Cerebellum (tissue), 4 donors: ENCODE measurements at places on chromosomes 12 and 14.

DNA sequence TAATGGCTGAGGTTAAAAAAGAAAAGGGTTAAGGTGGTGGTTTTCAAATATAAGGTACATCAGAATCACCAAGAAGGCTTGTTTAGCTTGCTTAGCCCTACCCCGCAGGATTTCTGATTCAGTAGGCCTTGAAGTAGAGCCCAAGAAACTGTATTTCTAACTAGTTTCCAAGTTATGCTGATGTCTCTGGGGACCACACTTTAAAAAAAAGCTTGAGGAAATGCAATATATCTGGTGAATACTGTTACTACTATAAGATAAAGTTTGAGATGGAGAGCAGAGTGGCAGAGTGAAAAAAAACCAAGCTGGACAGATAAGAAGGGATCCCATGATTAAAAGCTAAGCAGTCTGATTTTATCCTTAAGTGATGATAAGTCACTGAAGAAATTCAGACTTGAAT lies 18.3 kb upstream of the GXYLT1 start:
- DNase-seq, result no peak

DNA sequence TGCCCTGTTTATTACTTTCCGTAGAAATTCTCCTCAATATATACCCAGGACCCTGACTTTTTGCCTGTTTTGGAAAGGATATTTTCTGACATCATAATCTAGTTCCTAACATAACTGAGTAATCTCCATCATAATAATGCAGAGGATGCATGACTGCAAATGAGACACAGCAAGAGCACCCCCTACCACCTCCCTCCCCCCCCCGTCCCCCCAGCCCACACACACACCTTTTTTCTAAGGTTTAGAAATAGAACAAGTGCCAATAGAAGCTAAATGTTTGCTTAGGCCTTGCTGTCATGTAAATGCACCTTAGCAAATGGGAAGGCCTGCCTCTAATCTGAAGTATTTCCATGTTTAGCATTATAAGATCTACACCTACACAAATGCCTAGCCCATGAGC lies at the start of gene PTHLH:
TSS of gene PTHLH (minus strand) at position 13 of the 400 bp plus-strand sequence. CDS start 3,239 bp downstream, outside the sequence.
- DNase-seq, result no peak

GRCh38 chr14:55730592-55731310 lies 150.7 kb downstream of the KTN1 start:
- no peak for DNase-seq

GRCh38 chr14:92680781-92681650 lies 67.4 kb downstream of the LGMN start:
- DNase-seq, result peak; percentile 72

DNA sequence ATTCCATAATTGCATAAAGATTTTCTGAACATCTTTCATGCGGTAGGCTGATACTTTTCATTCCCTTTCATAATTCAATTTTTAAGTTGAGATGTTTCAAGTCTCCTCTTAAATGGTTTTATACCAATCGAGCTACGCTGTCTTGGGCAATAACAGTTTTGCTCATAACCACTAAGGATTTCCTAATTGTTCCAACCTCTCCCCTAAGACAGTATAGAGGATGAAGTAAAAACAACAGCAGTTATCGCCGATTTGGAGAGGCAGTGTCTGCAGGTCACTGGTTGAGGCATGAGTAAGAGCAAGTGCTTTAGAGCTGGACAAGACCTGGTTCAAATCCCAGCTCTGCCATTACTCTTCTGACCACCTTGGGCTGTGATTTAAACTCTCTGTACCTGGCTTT lies 6.9 kb upstream of the MED13L start:
- no peak for DNase-seq

DNA sequence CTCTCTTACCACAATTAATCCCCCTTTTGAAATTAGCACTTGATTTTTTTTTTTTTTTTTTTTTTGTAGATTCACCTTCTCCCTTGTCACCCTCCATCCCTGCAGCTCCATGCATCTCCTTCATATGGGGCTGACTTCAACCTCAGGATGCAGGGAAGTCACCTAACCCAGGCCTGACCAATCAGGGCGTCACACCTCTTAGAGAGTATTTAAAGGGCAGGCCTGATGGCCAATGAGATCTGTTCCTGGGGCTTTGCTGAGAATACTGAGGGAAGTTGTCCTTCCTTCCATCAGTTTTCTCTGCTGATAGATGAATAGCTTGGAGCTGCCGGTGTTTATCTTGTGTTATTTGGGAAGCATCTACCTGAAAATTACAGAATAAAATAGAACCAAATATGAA lies 1104.7 kb upstream of the TMEM132C start:
- DNase-seq, result no peak

DNA sequence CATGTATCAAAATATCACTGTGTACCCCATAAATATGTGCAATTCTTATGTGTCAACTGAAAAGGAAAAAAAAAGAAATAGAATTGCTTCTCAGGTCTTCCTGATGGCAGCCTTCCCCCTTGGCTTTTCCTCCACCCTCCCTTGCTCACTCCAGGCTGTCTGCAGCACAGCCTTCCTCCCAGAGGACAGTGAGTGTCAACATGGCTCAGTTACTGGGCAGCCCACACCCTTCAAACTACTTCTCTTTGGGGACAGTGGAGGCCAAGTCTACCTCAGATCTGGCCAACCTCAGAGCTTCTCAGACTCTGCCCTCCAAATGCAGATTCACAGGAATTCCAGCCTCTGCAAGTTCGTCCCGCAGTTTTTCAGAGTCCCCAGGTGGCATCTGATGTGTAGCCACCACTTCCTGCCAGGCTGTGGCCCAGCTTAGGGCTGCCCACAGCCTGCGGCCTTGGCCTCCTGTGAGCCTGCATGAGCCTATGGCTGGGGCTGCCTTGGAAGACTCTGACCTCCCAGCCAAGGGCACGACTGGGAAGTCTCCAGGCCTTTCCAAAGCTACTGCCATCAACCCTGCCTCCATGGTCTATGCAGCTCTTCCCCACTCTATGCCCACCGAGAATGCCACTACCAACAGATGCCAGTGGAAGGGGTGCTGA lies 148.0 kb upstream of the PWP1 start:
- DNase-seq, result no peak

GRCh38 chr14:74038020-74038859 lies 19.1 kb downstream of the BBOF1 start:
- DNase-seq, result peak; percentile 34

DNA sequence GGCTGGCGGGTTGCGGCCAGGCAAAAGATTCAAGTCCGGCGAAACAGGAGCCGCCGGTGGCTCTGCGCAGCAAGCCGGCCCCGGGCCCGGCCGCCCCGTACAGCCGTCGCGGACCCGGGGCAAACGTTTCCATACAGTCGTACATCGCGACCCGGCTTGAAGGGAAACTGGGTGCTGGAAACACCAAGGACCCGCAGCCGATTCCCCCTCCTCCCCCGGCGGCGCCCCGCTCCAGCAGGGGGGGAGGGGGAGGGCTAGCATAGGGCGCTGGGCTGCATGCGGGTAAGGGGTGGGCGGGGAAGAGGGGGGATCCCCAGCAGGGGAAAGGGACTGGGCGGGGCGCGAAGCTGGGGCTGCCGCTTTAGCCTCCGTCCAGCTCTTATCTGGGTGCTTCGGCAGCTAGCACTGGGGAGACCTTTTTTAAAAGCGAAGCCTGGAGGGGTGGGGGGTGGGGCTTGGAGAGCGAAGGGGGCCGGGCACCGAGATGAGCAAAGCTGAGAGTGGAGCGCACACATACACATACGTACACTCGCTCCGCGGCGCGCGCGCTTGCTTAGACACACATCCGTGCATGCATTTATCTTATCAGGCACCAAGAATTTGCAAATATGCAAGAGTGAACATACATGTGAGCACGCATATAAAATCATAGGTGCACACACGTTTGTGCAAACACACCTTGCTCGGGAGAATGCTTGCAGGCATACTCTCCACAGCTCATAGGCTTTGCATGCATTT lies 11.9 kb downstream of the RARG start:
- peak; percentile 85 for DNase-seq

DNA sequence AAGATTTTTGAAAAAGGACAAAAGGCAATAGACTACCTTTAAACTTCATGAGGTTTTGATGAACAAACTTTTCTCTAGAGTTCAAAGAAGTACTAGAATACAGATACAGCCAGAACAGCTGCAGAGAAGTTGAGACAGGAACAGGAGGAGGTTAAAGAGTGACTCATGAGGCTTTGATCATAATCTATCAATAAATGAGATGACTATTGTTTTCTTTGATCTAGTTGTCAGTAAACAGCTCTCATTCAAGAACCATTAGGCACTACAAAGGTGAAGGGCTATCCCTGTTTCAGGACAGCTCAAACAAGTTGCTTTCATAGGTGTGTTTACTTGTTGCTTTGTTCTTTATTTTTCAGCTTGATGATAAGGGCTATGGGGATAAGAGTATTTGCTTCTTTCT lies 2.4 kb downstream of the WASHC3 start:
- no peak for DNase-seq

GRCh38 chr14:27845241-27845850 lies 921.2 kb upstream of the FOXG1 start:
- DNase-seq, result no peak
